ENCODE measurements at places on chromosomes 6 and 20. TPM values are rescaled to one million over a fixed set of nuclear protein-coding genes. Genes with fewer than 3 reads are reported as not detected.

GRCh38 chr6:85453490-85453889 lies 3.6 kb downstream of the NT5E start:
- DNase-seq: no peak

GRCh38 chr6:140201787-140202458 lies 827.5 kb upstream of the CITED2 start:
- no peak for DNase-seq

Gene POPDC3
- 2.9 TPM for total RNA-seq

GRCh38 chr6:111765763-111766162 lies 107.5 kb downstream of the FYN start:
- DNase-seq: no peak

Gene ASIP
- not detected for total RNA-seq
